ENCODE measurements at places on chromosomes 13 and 19. TPM values are rescaled to one million over a fixed set of nuclear protein-coding genes. Genes with fewer than 3 reads are reported as not detected.

TMEM161A gene
- 16.0 TPM for total RNA-seq

TMPRSS9 gene
- not detected for total RNA-seq

ZNF729 gene
- total RNA-seq = not detected

PGLYRP1 gene
- total RNA-seq = not detected

LRRC63 gene
- not detected for total RNA-seq

NCAN gene
- total RNA-seq = not detected

C19orf81 gene
- 0.62 TPM for total RNA-seq

CGB3 gene
- not detected for total RNA-seq

CGB8 gene
- not detected for total RNA-seq

LILRB4 gene
- total RNA-seq = not detected

GAPDHS gene
- not detected for total RNA-seq

IL12RB1 gene
- 0.26 TPM for total RNA-seq

LCP1 gene
- 0.26 TPM for total RNA-seq

PALM gene
- total RNA-seq = 5.8 TPM

IGFL3 gene
- not detected for total RNA-seq

SLC15A1 gene
- under 0.01 TPM for total RNA-seq

DOHH gene
- total RNA-seq = 9.3 TPM

EFNB2 gene
- 8.2 TPM for total RNA-seq

C3 gene
- total RNA-seq = 1.1 TPM

SYNE4 gene
- 0.25 TPM for total RNA-seq

PCDH20 gene
- total RNA-seq = under 0.01 TPM

CYP2F1 gene
- not detected for total RNA-seq

C13orf42 gene
- not detected for total RNA-seq

ATP13A1 gene
- total RNA-seq = 27.3 TPM

SERTAD3 gene
- 17.4 TPM for total RNA-seq

CRB3 gene
- not detected for total RNA-seq

C1QTNF9B gene
- total RNA-seq = not detected

RNF225 gene
- 0.12 TPM for total RNA-seq

KIR3DL1 gene
- not detected for total RNA-seq

WIZ gene
- 8.0 TPM for total RNA-seq

PPFIA3 gene
- total RNA-seq = 1.8 TPM

CA11 gene
- total RNA-seq = 1.1 TPM

KLK2 gene
- total RNA-seq = not detected

ZNF527 gene
- 4.8 TPM for total RNA-seq

NLRP4 gene
- total RNA-seq = not detected

C19orf67 gene
- total RNA-seq = not detected

TRAPPC2B gene
- total RNA-seq = 11.5 TPM

CALR3 gene
- 0.06 TPM for total RNA-seq

ZFP36 gene
- 2.5 TPM for total RNA-seq

TYROBP gene
- not detected for total RNA-seq

OCEL1 gene
- 2.7 TPM for total RNA-seq

MAP2K7 gene
- 8.1 TPM for total RNA-seq

FCER2 gene
- not detected for total RNA-seq

RINL gene
- total RNA-seq = 0.68 TPM

KIR2DL4 gene
- total RNA-seq = not detected

CRX gene
- total RNA-seq = not detected

FXYD3 gene
- total RNA-seq = not detected

ZNF540 gene
- total RNA-seq = 0.81 TPM

ZIM2 gene
- 0.26 TPM for total RNA-seq

PINLYP gene
- 5.3 TPM for total RNA-seq

ZNF528 gene
- 24.9 TPM for total RNA-seq

STARD13 gene
- total RNA-seq = 23.3 TPM

NDFIP2 gene
- 21.4 TPM for total RNA-seq

KMT5C gene
- 4.8 TPM for total RNA-seq

Data from aortic smooth muscle cell (primary cell).